NCI-H1930 (cell line): ENCODE measurements at places on chromosomes 3 and 15.

DNA sequence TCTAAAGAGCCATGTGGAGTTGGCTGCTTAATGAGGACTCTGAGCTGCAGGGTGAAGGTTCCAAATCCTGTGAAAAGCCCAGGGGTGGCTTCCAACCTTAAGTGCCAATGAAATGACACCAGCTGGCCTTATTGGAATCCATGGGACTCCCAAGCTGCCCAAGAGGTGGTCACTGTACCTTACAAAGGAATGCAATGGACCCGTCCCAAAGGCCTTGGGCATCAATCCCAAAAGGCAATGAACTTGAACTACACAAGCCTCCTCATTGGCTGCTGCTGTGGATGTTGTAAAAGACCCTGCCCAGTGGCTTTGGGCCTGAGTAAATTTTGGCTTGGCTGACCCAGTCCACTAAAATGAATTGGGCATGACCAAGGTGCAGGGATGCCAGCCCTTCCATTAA lies 129.3 kb downstream of the WNT5A start:
- no peak for DNase-seq

- no peak for DNase-seq
These were observed 46.1 kb upstream of the SLCO2A1 start for GRCh38 chr3:134075846-134076245.

- DNase-seq = no peak
These were observed 65.5 kb downstream of the MEF2A start for GRCh38 chr15:99631255-99631654.

- DNase-seq = no peak
These were observed 29.6 kb downstream of the LSM3 start for GRCh38 chr3:14208168-14208567.

DNA sequence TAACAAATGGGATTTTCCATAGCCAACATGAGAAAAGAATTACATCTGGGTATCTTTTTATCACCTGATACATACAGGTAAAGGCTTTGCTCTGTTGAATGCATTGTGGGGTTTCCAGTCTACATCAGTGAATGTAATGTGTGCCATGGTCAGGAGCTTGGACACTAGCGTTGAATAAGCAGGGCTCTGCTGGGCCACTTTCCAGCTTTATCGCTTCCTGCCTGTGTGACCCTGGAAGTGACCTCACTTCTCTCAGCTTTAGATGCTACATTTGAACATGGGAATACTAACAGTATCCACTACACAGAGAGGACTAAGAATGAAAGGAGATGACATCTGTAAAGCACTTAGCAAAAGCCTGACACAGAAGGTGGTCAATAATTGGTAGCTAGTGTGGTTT lies 40.1 kb downstream of the TTC23 start:
- no peak for DNase-seq

DNA sequence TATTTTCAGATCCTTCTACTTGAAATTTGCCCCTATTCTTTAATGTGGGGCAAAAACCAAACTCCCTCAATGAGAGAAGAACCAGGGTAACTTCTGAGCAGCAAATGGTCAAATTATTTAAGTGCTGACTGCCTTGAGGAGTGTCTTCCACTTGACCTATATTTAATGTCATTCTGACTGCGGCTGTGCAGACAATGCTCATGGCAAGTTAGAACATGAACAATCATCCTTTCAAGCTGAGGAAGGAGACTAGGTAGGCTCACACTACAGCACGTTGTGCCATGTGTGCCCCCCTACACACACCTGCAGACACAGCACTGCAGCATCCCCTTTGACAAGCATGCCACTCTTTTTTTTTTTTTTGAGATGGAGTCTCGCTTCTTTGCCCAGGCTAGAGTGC lies 98.2 kb downstream of the OSBPL10 start:
- DNase-seq = no peak
